ENCODE measurements at places on chromosomes 2 and 18.

GRCh38 chr2:160970052-160970965, 189.9 kb upstream of the TANK start:
- no peak for DNase-seq

GRCh38 chr18:50694147-50694546, 125.7 kb downstream of the MRO start:
- no peak for DNase-seq

GRCh38 chr18:23943104-23943503, 71.5 kb upstream of the TTC39C start:
- DNase-seq = no peak

DNA sequence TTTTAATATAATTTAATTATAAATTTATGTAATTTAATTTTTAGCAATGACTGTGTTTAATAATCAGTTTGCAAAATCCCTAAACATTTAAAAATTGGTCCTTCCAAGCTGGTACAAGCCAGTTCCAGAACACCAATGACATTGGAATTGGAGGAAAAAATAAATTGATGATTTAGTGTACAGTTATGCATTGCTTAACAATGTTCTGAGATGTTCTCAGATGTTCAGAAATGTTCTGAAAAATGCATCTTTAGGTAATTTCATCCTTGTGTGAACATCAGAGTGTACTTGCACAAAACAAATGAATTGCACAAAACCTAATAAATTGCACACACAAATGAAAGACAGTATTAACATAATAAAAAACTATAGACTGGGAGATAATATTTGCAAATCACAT, 95.2 kb downstream of the TRIB2 start:
- DNase-seq = no peak

DNA sequence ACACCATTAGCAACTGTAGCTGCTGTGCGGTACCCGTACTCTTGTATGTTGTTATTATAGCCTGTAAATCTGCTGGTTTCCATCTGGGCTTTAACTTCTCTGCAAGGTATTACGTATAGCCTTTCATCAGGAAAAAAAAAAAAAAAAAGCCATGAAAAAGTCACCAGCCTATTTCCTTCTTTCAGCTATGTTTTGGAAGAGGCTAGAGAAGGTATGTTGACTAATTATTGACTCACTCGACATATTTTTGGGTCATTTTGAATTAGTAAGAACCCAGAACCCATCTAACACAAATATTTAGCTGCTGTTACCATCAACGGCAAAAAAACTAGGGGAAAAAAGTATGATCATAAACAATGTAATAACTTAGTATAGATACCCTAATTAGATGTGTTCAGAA, 1395.6 kb downstream of the SUCLG1 start:
- DNase-seq = no peak

GRCh38 chr2:29597035-29597434, 324.4 kb downstream of the ALK start:
- no peak for DNase-seq

DNA sequence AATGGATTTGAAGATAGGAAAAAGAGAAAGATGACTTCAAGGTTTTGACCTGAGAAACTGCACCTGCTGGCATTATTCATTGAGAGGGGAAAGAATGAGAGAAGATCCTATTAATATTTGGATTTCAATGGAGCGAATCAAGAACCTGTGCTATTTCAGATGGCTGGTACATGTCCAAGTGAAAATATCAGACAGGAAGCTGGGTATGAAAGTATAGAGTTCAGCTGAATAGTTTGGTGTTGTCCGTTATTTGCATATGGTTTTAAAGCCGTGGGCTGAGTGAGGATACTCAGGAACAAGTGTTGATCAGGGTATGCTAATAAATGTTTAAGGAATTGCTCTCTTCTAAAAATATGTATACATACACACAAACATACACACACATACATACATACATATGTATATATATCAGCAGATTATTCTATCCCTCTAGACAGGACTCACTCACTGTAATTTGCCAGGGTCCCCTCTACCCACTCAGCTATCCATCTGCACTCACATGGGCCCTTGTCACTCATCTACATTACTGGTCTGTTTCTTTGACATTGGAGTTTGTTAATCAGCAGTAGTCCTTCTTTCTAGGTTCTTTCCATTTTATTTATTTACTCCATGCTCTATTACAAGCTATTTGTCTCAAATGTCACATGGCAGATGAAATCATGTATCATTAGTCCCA, 33.9 kb upstream of the IKZF2 start:
- DNase-seq = no peak

- no peak for DNase-seq
These were observed 503.2 kb upstream of the SLC8A1 start for GRCh38 chr2:40955042-40955441.

DNA sequence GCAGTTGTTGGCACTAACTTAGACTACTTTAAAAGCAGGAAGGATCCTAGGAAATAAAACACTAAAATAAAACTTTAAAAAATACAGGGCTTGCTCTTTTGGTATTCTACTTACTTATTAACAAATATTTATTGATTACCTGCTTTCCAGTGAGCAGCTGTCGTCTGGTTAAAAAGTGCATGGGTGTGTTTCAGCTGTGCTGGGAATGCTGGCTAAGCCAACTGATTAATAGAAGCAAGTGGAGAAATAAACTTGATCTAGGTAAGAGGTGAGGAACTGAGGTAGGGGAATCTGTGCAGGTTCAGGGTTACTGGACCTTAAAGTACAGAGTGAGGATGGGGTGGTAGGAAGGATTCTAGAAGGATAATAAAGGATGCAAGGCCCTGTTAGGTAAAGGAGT, 110.8 kb downstream of the SPTBN1 start:
- no peak for DNase-seq

DNA sequence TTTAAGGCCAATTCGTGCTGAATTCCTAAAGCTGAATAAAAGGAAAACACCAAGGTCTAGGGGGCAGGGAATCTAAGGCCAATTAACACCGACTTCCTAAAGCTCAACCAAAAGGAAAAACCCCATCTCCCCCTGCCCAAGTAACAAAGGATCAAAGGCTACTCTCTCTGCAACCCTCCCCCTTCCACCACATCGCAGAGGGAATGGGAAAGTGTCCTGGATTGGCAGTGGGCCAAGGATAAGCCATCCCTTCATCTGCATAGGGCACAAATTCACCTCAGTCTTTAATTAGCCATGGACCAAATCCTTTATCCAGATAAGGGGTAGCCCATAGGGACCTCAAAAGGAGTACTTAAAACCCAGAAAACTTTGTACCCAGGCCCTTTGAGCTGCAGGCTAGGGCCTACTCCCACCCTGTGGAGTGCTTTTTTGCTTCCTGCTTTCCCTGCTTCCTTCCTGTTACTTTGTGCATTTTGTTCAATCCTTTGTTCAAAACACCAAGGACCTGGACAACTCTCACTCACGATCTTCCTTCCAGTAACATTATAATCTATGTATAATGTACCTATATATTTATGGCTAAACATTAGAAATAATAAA, 2119.8 kb upstream of the CELF4 start:
- no peak for DNase-seq

GRCh38 chr2:11096591-11096990, 58.7 kb upstream of the SLC66A3 start:
- DNase-seq = no peak

- no peak for DNase-seq
These were observed 320.1 kb upstream of the PKDCC start for GRCh38 chr2:41727711-41728110.

- no peak for DNase-seq
These were observed 566.8 kb upstream of the ZNF804A start for GRCh38 chr2:184031402-184032147.

DNA sequence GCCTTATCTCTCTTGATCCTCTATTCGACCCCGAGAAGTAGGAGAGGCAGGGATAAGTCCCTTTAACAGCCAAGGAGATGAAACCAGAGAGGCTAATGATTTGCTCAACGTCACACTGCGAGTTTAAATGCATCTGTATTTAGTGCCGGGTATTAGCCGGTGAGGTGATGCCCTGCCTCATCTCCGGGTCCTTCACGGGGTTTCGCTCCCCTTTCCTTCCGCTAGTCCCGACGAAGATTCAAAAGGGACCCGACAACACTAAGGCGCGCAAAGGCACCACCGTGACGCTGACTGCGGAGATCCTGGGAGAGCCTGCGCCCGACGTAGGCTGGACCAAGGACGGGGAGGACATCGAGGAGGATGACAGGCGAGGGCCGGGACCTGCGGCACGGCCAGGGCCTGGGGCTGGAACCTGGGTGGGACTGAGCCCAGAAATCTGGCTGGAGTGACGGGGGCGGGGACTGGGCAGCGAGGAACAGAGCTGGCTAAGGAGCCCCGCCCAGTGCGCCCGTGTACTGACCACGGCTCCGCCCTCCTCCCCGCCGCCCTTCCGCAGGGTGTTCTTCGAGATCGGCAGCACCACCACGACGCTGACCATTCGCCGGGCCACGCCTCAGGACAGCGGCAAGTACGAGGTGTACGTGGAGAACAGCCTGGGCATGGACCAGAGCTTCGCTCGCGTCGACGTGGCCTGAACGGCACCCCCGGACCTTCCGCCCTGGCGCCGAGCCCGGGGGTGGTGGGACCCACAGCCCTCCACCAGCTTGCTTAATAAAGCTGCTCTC, 1.0 kb upstream of the GMPPA start:
- no peak for DNase-seq

GRCh38 chr18:48534364-48534763, 4.5 kb upstream of the CTIF start:
- no peak for DNase-seq

GRCh38 chr2:15793978-15794377, 146.4 kb upstream of the MYCN start:
- no peak for DNase-seq

DNA sequence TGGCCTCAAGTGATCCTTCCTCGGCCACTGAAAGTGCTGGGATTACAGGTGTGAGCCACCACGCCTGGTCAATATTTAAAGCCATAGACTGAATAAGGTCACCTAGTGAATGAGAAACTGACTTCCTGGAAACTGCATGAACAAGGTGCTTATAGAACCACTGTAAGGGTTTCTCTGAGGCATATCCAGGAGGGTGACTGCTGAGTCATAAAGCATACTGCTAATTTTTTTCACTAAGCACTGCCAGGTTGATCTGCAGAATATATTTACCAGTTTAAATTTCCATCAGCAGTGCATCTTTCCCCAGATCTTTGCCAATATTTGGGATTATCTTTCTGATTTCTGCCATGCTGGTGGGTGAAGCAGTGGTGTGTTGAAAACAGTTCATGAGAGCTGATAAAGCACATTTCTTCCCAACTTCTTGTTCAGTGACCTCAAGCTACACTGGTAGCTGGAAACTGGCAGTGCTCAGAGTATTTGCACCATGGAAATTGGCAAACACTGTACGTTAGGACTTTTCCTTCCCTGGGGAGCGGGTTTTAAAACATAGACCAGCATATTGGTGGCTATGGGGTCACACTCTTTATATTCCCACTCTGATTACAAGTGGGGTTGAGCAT, 4.2 kb upstream of the CLIP4 start:
- DNase-seq = no peak

Data from stimulated activated CD8-positive, alpha-beta memory T cell treated with anti-CD3 and anti-CD28 coated beads, Interleukin-4, amount 100 ng/mL, for 4 hours (primary cell).